Kidney (tissue), 22 donors: ENCODE measurements at places on chromosomes 7 and 10.

DNA sequence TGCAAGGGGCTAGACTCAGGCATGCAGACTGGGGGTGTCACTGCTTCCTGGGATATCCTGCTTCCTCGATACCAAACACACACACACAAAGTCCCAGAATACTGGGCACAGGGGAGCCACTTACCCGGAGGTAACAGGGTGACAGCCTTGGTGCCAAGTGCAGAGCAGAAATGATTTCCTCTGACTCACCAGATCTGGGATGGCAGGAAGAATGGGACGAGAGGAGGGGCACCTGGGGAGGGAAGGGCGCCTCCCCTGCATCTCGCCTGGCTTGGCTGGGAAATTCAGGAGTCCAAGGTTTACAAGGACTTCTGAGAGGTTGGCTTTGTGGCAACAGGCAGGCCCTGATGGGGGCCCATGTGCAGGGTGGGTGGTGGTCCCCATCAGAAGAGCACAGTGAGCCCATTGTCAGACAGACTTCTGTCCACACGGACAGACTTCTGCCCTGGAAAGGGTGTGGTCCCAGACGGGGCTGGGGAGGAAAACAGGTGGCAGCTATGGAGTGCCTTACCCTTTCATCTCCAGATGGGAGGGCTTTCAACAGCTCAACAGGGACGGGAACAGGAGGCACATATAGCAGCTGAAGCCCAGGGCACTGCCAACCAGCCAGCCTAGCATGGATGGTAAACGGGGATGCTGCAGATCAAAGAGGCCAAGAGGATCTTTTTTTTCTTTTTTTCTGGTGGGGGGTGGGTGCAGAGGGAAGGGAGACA lies 9.7 kb upstream of the CCL24 start:
- no peak for DNase-seq

DNA sequence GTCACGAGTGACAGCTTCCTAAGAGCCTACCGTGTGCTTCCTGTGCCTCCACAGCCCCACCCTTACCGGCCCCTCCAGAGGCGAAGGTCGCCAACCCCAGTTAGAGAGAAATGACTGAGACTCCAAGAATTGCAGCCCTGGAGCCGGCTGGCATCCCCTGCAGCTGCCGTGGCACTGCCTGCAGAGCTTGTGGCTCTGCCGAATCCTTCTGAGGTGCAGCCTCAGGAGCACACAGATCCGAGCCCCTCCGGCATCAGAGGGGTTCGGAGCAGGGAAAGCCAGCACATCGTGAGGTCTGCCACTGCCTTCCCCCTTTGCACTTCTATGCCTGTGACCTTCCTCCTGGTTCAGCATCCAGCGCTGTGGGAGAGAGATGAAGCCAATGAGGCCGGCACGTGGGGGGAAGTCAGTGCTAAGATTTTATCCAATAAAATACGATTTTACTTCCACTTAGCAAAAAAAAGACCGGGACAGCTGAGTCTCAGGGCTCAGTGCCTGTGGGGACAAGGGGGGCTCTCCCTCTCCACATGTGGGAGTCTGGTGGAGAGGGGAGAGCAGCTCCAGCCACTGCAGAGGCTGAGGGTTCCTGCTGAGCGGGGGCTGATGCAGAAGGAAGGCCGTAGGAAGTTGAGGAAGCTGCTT lies 80.1 kb downstream of the TCERG1L start:
- peak; percentile 43 for DNase-seq

GRCh38 chr7:143013473-143013872 lies 13.5 kb downstream of the OR9A2 start:
- no peak for DNase-seq

DNA sequence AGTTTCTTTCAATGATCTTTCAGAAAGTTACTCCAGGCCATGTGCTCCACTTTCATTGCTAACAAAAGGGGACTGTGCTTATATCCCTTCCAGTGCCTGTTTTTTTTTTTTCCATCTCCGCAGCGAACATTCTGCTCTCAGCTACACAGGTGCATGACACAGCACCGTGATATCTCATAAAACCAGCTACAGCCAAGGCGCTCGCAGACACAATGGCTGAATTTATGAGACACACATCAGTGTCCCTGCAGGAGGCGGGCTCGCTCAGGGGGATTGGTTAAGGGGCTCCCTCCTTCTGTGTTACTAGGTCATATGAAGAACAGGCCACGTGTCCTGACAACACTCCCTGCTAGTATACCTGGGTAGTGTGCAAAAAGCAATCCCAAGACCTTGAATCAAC lies 245.5 kb downstream of the SKAP2 start:
- DNase-seq = peak; percentile 59

DNA sequence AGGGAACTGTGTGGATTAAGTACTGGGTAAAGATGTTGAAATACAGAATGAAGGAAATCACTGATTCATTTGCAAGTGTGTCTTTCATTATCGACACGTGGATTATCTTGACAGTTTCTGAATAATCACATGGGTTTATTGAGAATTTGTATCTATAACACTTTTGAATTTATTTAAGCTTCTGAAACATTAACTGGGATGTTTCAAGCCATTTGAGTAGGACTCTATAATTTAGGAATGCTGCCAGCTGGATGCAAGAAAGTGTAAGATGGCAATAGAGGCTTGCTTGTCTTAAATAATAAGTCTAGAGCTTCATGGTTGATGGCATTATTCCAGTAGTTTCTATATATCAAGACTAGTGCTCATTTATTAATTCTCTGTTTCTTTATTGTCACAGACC lies 1100.7 kb upstream of the GHITM start:
- DNase-seq = no peak

GRCh38 chr7:87920578-87920977 lies 13.5 kb upstream of the ADAM22 start:
- no peak for DNase-seq

DNA sequence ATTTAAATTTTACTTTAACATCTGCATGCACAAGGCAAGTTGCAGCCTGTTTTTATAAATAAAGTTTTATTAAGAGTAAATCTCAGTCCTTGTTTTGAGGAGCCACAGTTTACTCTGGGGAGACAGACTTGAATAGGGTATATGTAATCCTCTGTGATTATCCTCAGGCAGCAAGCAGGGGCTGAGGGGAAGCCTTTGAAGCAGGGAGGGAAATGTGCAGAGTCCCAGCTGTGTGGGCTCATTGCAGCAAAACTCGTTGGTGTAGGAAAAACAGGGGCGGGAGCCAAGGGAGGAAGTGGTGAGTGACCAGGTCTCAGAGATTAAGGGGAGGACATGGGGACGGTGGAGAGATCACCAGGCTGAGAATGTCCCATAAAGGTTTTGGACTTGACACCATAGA lies 34.3 kb upstream of the SMC3 start:
- DNase-seq = no peak

DNA sequence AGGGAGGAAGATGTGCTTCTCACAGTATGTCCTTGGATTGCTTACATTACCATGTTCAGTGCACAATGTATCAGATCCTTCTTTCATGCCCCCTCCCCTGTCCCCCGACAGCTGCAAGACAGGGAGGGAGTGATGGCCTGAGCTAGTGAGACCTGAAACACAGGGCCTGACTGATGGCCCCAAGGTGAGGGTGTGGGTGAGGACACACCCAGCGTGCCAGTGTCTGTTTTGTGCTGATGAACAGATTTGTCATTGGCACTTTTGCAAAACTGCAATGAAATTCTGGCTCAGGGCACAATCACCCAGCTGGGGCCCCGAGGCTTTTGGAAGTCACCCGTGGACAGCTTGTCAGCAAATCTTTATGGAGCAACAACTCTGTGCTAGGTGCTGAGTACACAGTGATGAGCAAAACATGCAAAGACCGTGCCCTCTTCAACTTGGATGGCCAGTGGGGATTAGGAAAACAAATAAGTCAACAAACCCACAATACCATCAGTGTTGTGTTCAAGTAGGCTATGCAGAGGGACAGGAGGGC lies 59.4 kb upstream of the EMX2 start:
- DNase-seq = no peak

- no peak for DNase-seq
Observed at GRCh38 chr7:103622274-103622673, 176.3 kb upstream of the SLC26A5 start.

GRCh38 chr10:34658934-34659333 lies 156.2 kb downstream of the PARD3 start:
- no peak for DNase-seq

DNA sequence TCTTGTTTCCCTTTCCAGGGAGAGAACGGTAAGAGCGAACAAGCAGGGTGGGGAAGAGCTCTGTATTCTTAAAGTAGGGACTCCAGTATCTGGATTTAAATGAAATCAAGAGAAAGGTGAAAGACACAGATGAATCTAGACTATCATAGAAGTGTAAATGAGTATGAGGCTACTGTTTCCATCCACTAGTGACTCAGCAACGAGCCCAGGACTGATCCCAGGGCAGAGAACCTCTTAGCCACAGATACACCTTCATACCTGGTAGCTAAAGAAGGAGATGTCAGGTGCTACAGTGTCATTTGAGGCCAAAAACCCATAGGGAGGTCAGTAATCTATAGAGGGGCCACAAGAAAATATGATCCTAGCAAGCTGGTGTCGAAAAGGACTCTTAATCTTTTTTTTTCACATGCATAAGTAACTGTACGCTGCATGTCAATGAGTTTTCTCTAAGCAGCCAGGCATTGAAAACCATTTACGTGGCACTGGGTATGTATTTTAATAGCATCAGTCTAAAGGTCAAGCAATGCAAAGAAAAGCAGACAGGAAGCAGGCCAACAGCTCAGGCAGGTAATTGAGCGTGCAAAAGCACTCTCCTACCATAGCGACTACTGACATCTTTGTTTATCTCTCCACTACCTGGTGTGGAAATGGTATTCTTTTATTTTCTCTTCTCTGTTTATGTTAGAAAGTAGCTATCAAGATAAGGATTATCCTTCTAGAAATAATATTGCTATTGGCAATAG lies 91.5 kb upstream of the EGR2 start:
- peak; percentile 17 for DNase-seq
